ENCODE measurements at places on chromosomes 13 and 19.

- no peak for DNase-seq
Observed at GRCh38 chr13:88026241-88026640, 355.1 kb downstream of the SLITRK5 start.

DNA sequence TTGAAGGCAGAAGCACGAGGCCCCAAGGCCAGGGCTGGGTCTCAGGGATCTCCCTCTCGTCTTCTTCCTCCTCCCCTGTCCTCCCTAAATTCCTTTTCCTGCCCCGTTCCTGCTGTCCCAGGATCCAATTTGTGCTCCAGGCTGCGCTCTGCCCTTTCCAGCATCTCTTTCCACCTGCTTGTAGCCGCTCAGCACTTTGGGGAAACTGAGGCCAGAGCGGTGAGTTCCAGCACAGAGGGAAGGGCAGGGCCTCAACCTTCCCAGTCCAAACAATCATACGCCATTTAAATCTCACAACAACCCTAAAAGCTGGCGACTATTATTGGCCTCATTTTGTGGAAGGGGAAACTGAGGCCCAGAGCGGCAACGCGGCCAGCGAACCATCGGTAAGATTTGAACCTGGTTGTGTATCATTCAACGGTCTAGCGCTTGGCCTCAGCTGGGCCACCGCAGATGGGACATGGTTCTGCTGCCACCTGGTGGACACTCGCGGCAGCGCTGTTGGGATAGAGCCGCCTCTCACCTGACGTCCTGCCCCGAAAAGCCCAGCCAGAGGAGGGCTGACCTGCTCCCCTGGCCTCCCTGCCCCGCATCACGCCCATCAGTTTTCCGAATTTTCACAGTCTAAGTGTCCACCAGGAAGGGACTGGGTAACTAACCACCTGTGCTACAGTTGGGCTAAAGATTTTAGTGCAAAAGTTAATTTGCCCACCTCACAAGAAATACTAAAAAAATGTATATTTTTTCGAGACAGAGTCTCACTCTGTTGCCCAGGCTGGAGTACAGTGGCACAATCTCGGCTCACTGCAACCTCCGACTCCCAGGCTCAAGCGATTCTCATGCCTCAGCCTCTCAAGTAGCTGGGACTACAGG is 4.2 kb upstream of the RPL18A start:
- peak; percentile 80 for DNase-seq

DNA sequence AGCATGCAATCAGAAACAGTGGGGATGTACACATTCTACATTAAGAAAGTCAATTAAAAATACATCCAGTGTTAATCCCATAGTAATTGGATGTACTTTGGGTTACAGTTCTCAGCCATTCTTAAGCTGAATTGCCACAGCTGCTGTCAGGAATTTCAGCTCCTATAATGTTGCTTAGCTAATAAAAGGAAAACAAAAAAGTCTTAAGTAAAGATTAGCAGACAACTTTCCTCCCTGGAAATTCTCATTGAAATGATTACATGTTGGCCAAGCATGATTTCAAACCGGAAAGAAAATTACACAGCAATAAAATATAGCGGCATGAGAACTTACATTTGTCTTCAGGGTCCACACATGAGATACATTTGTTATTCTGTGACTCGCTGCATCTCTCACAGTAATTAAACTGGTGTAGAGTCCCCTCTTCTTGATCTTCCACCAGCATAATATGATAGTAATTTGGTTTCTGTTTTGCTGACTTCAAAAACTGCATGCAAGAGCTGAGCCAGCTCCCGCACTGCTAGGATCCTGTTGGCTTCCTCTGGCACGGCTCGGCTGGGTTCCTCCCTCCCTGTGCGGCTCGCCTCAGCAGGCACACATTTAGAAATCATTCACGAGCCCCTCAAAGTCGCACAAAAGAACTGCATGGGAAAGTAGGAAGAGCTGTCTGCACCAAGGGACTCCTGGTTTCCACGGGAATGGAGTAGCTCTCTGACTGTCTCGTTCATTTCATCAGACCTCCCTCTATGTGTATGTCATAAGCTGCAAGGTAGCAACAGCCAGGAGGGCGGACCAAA is at the start of gene HTR2A:
TSS of gene HTR2A (minus strand) at position 713 of the 797 bp plus-strand sequence. CDS start 1,147 bp downstream, outside the sequence.
- no peak for DNase-seq

DNA sequence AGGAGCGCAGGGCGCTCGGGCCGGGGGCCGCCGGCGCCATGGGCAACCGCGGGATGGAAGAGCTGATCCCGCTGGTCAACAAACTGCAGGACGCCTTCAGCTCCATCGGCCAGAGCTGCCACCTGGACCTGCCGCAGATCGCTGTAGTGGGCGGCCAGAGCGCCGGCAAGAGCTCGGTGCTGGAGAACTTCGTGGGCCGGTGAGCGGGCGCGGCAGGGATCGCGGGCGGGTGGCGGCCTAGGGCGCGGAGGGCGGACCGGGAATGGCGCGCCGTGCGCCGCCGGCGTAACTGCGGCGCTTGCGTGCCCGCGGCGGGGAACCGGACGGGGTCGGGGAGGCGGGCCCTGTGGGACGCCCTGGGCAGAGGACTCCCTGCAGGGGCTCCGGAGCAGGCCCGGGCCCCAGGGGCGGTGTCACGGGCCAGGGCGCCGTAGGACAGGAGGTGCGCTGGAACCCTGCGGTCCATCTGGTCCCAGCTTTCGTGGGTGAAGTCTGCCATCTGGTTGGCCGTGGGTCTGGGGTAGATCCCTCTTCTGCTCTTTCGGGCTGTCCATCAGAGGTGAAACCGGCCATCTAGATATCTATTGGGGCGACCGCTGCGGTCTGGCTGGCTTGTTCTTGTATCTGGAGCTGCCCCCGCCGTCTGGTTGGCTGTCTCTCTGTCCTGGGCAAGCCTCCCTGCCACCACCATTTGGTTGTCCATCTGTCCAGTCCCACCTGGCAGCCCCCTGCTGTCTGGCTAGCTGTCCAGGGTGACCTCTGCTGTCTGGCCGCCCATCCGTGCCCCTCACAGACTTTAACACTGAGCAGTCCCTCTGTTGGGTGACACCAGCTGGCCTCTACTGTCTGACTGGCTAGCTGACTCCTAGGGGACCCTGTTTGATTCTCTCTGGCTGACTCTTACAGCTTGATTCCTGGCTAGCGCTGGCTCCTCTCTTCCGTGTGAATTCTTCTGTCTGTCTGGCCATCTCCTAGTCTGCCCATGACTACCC is 622 bp downstream of the DNM2 start:
- peak; percentile 25 for DNase-seq

- no peak for DNase-seq
Observed at GRCh38 chr19:52739576-52739975, 4.7 kb upstream of the ZNF611 start.

DNA sequence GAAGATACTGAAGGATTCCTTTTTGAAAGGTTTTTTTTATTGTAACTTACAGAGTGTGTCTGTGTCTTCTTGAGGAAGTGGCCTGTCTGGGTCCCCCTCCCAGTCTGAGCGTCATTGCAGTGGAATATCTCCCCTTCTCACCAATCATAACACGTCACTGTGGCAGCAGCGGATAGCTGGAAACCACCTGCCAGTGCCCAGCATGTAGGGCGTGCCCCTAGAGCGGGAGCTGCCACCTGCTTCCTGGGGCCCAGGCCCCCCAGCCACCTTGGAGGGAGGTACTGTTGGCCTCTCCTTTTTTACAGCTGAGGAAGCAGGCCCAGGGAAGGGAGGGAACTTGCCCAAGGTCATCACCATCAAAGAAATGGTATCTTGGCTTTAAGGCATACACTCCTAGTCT is 4.6 kb upstream of the DNM2 start:
- no peak for DNase-seq

GRCh38 chr13:70391678-70392077 is 283.4 kb upstream of the KLHL1 start:
- DNase-seq: no peak

DNA sequence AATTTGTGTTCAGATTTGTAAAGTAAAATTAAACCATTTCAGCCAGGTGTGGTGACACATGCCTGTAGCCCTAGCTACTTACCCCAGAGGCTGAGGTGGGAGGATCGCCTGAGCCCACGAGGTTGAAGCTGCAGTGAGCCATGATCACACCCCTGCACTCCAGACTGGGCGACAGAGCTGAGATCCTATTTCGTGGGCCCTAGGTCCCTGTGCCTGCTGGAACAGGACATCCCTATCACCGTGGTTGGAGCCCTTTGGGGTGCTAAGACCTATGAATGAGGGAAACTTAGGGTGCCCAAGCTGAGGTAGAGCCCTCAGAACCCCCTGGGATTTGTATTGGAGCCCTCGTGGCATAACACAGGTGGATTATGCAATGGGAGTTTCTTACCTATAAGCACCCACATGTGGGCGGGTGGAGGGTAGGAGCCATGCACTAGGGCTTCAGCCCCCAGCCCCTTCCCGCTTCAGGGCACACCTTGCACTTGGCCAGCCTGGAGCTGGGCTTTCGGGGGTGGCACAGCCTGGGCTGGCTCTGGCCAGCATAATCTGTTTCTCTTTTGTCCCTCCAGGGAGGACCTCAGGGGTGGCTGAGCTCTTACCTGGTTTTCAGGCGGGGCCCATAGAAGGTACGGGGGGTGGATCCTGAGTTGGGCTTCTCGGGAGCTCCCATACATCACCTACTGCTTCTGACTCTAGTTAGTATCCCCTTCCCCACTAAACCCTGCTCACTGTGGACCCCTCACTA is 7.2 kb upstream of the USF2 start:
- DNase-seq: no peak

DNA sequence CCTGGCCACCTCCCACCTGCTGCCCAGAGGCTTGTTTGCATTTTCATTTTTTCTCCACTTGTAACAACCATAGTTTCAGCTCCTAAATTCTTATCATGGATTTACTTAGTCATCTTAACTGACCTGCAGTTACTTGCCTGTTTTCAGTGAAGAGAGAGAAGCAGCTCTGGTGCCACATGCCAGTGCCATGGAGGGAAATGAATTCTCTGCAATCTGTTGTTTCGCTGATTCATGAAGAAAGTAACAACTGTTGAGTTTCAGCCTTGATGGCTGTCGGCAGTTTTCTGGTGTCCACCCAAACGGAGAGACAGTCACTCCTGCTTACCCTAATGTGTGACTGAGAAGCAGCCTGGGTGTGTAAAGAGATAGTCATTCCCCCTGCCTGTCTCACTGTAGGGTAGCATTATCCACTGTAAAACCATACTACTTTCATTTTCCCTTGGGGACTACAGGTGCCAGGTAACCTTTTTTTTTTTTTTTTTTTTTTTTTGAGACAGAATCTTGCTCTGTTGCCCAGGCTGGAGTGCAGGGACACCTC is 116.1 kb downstream of the DNAJC3 start:
- no peak for DNase-seq

GRCh38 chr19:33813391-33814101 is 16.9 kb downstream of the KCTD15 start:
- DNase-seq: no peak

GRCh38 chr13:28250542-28250941 is 112.2 kb downstream of the PAN3 start:
- no peak for DNase-seq

DNA sequence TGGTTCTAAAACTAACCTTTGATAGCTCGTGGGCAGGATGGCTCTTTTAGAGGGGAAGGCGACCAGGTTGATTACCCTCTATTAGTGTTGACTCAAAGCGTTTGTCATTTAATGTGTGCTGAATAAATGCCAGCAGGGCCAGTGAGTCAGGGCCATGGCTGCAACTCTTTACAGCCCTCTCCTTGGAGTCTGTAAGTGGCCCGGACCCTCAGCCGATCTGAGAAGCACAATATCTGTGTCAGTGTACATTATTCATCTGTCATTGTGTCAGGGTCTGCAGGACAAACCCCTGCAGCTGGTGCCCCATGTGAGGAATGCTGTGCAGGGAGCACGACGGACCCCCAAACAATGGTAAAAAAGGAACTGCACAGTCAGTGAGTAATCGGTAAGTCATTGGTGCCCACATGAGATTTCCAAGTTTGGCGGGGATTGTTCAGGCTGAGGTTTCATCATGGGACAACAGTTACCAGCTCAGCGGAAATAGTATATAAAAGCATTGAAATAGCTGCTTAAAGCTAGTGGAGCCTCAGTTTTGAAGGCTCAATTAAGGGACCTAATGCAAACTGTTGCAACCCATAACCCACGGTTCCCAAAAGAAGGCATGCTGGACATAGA is 139.1 kb downstream of the ZNF675 start:
- no peak for DNase-seq

DNA sequence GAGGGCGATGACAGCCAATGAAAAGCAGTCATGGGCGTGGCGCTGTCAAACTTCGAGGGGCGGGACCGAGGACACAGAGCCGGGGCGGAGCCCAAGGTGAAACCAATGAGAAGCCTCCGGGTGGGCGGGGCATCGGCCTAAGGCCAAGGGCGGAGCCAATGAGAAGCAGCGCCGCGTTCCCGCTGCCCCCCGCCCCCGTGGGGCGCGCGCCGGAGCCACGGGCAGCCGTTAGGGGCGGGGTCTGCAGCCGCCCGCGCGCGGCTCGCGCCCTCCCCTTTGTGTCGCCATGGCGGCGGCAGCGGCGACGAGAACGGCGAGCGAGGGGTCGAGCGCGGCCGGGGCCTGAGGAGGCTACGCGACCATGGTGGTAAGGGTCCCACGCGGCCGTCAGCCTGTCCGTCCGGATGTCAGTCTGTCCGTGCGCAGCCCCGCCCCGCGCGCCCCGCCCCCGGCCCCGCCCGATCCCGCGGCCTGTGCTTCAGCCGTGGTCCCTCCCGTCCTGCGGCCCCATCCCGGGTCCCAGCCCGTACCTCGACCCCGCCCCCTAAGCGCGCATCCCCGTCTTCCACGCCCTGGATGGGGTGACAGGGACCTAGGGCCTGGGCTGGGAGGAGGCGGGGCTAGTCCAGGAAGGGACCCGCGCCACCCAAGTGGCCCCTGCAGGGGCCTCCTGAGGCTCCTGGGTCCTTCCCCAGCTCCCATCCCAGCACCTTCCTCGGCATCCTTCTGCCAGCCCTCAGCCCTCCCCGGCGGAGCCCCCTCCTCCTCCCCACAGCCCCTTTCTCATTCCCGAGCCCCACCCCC is at the start of gene ARHGAP33:
TSS of gene ARHGAP33 (plus strand) at position 267 of the 804 bp plus-strand sequence. CDS start at position 362, 95 bp downstream.
- DNase-seq: peak; percentile 99

- no peak for DNase-seq
Observed at GRCh38 chr19:48630296-48631063, 6.7 kb downstream of the DBP start.

DNA sequence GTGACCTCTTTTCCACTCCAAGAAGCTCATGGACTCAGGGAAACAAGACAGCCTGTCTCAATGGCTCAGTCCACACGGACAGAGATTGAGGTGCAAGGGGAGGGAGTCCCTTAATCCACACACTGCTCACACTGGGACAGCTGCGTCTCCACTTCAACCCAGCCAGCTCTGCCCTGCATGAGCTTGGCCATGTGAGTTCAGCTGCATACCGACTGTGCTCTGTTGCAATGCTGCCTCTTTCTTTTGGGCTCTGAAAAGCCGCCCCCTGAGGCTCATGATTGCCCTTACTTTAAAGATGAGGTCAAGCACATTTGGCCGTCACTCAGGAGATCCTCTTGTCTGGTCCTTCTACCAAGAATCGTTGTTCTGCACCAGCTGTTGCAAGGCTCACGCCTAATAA is 64.8 kb upstream of the KCTD15 start:
- DNase-seq: no peak

Measured in activated CD8-positive, alpha-beta memory T cell treated with anti-CD3 and anti-CD28 coated beads for 1 hour (primary cell).